IMR-90 (cell line): ENCODE measurements at places on chromosomes 1 and 21. TPM values are rescaled to one million over a fixed set of nuclear protein-coding genes. Genes with fewer than 3 reads are reported as not detected.
A peak's percentile ranks its signal among the peaks of the same experiment; 100 is the strongest.

GRCh38 chr1:116881879-116882520, 27.7 kb upstream of the PTGFRN start:
- DNase-seq: peak; percentile 65

DNA sequence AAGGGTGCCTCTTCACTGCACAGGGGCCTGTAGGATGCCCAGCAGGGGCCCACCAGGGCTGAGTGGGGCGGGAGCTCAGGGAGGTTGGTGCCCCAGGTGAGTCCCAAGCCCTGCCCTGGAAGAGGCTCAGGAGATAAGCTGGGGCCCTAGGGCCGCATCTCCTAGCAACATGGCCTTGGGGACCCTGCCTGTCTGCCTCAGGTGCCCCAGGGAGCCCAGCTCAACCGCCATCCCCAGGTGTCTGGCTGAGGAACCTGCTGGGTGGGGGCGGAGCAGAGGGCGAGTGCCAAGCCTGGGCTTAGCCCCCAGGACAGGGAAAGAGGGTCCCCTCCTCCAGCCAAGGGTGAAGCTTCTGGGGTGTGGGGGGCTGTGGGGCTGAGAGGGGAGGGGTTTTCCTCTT, 54.8 kb downstream of the FOXO6 start:
- no peak for DNase-seq

The PCAT6 gene
- total RNA-seq: 0.56 TPM in 1 of 2 replicates, not detected in the other

- DNase-seq: no peak
Observed at GRCh38 chr1:198166900-198167299, 10.1 kb downstream of the NEK7 start.

DNA sequence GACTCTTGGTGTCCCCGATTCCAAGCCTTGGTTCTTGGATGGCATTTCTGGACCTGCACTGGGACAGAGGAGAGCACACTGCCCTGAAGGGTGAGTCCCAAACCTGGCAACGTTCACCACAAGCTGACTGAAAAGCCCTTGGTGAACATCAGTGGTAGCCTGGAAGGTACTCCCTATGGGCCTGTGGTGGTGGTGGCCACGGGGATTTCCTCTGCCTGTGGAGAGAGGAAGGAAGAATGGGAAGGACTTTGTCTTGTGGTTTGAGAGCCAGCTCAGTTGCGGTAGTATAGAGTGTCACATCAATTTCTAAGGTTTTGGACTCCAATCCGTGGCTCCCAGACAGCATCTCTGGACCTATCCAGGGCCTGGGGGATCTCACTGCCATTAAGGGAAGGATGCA, 50.7 kb downstream of the DNAH14 start:
- DNase-seq: no peak

DNA sequence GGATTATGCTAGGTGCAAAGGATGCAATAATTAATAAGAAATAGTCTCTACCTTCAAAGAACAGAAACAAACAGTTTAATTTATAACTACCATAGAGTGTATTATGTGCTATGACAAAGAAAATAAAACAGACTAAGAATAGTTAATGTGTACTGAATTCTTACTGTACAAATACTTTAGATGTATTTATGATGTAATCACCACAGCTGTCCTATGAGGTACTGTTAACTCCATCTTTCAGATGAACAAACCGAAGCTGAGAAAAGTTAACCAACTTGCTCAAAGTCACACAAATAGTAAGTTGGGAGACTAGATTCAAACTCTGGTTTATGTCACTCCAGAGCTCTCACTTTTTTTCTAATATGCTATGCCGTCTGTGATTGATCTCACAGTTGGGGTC, 77.0 kb upstream of the FGGY start:
- peak; percentile 50 for DNase-seq

- DNase-seq: peak; percentile 59
Observed at GRCh38 chr1:184161071-184161698, 109.7 kb downstream of the TSEN15 start.

The PSMB2 gene
- total RNA-seq: 23.8 and 28.1 TPM in 2 replicates

The RGS1 gene
- total RNA-seq: not detected in 2 replicates

The LIN28A gene
- not detected in 2 replicates for total RNA-seq

The CELA3A gene
- total RNA-seq: not detected in 2 replicates

The HLX gene
- 3.9 and 4.3 TPM in 2 replicates for total RNA-seq

- no peak for DNase-seq
Observed at GRCh38 chr1:66332548-66332901, 201.4 kb upstream of the SGIP1 start.

- peak; percentile 23 for DNase-seq
Observed at GRCh38 chr1:232980355-232980978, 30.1 kb downstream of the NTPCR start.

The AMY2A gene
- not detected in 2 replicates for total RNA-seq

GRCh38 chr1:206117151-206117948, at the start of gene AVPR1B:
Gene AVPR1B, minus strand, starts transcription at chr1:206117388. Its CDS starts 498 bp downstream, at chr1:206116890.
- peak; percentile 15 for DNase-seq

DNA sequence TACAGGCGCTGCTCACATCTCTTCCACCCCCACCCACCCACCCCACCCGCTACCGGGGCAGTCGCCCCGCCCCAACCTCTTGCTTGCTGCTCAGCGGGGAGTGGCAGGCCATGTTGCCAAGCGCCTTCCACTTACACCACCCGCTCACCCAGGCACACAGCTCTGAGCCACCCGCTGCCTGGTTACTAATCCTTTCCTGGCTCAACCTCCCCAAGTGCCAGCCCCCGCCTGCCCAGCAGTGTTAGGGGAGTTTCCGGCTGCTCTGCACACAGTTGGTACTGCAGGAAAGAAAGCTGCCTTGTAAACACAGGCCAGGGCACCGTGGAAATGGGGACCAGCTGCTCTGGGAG, 56.2 kb downstream of the LACTBL1 start:
- DNase-seq: no peak

GRCh38 chr1:175801979-175802378, 58.6 kb upstream of the TNR start:
- no peak for DNase-seq

GRCh38 chr1:29972421-29973053, 736.2 kb downstream of the PTPRU start:
- no peak for DNase-seq

- DNase-seq: peak; percentile 88
Observed at GRCh38 chr1:223411309-223411708, 18.1 kb downstream of the CCDC185 start.

- DNase-seq: peak; percentile 52
Observed at GRCh38 chr1:19661721-19662228, 2.9 kb upstream of the HTR6 start.

DNA sequence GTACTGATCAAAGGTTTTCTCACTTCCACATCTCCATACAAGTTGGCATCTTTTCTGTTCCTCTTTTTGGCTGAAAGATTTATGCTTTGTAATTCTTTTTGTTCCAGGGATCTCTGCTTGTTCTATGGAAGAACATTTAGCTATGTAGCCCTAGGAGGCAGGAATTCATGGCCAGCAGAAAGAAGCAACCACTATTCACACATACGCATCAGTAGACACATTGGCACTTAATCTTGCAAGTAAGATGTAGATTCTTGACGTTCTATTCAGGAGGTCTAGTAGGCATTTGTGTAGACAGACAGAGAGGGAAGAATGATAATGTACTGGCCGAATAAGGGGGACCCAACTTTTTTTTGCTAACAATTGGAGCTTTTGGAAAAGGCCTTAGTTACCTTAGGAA, 336.0 kb downstream of the NUF2 start:
- no peak for DNase-seq

- DNase-seq: no peak
Observed at GRCh38 chr1:67114162-67114561, 20.6 kb downstream of the C1orf141 start.

DNA sequence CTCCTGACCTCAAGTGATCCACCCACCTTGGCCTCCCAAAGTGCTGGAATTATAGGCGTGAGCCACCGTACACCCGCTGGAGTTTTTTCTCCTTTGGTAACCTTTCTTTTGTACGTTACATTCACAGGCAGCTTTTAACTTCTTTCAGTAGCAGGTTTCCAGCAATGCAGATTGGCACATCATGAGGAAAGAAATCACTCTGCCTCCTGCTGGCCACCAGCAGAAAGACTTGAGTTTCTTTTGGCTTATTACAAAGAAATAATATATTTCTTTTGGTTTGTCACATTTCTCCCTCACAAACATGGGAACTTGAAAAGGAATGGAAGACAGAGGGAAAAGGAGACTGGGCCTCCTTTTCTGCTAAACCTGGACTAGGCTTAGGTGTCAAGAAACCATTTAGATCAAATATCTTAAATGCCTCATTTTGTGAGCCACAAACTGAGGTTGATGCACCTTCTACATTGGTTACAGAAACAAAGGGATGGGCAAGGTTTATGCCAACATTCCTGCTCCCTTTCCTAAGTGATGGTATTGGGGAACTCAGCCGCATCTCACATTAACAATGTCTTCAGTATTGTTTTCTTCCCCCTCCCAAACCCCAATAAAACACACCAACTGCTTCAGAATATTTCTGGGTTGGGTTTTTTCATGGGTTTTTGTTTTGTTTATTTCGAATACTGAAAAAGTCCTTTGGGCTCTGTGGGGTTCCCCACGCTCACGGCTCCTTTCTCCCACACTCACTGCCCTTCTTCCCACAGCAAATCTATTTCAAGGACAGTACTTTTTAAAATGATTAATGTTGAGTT, 7.7 kb downstream of the ENSA start:
- peak; percentile 79 for DNase-seq

- DNase-seq: no peak
Observed at GRCh38 chr1:157356601-157357000, 195.7 kb downstream of the FCRL5 start.

The TNFAIP8L2 gene
- not detected in 2 replicates for total RNA-seq

The CHODL gene
- total RNA-seq: under 0.01 TPM in 1 of 2 replicates, not detected in the other

The CLDN17 gene
- total RNA-seq: not detected in 2 replicates

The SYT2 gene
- under 0.01 TPM in 2 replicates for total RNA-seq

The NOS1AP gene
- under 0.01 and 0.18 TPM in 2 replicates for total RNA-seq
